ENCODE measurements at places on chromosomes 2 and 18. TPM values are rescaled to one million over a fixed set of nuclear protein-coding genes. Genes with fewer than 3 reads are reported as not detected.

The GDF7 gene
- total RNA-seq = under 0.01 TPM

The DNER gene
- total RNA-seq = 0.73 TPM

The SERPINB4 gene
- under 0.01 TPM for total RNA-seq

The GCA gene
- 1.8 TPM for total RNA-seq

The TCF4 gene
- total RNA-seq = 69.4 TPM

The UPP2 gene
- total RNA-seq = not detected

The TDRD15 gene
- total RNA-seq = not detected

The NCL gene
- total RNA-seq = 193 TPM
